Subcutaneous adipose tissue (tissue), 4 donors: ENCODE measurements at places on chromosomes 11 and 22. TPM values are rescaled to one million over a fixed set of nuclear protein-coding genes. Genes with fewer than 3 reads are reported as not detected.

Gene ADAMTS15
- 44.7 TPM for total RNA-seq

Gene RAC2
- 12.6 TPM for total RNA-seq

Gene SLC35F2
- total RNA-seq = 5.7 TPM

Gene UPK3A
- not detected for total RNA-seq

Gene ZDHHC13
- total RNA-seq = 8.8 TPM

Gene FGF3
- total RNA-seq = not detected

Gene MAP6
- 2.0 TPM for total RNA-seq

Gene PLAAT2
- total RNA-seq = not detected

Gene LSP1
- 112 TPM for total RNA-seq

Gene ANGPTL5
- total RNA-seq = 4.2 TPM

Gene OR8B4
- total RNA-seq = not detected

Gene GPR137
- 7.7 TPM for total RNA-seq

Gene UBQLNL
- 0.75 TPM for total RNA-seq

Gene GRIA4
- not detected for total RNA-seq

Gene AIFM3
- 1.5 TPM for total RNA-seq
